ENCODE measurements at places on chromosomes 6 and 20. TPM values are rescaled to one million over a fixed set of nuclear protein-coding genes. Genes with fewer than 3 reads are reported as not detected.
A peak's percentile ranks its signal among the peaks of the same experiment; 100 is the strongest.

The AIF1 gene
- 55.5 TPM for total RNA-seq

GRCh38 chr6:74333406-74333805, 637.4 kb downstream of the CD109 start:
- no peaks in the 10 kb centered on the region for H3K36me3 ChIP-seq
- H3K4me3 ChIP-seq = no peak overlapping the region
- no peak overlapping the region for H3K27ac ChIP-seq
- no peak for DNase-seq
- no peaks in the 10 kb centered on the region for H3K4me1 ChIP-seq

The DNAH8 gene
- 0.05 TPM for total RNA-seq

DNA sequence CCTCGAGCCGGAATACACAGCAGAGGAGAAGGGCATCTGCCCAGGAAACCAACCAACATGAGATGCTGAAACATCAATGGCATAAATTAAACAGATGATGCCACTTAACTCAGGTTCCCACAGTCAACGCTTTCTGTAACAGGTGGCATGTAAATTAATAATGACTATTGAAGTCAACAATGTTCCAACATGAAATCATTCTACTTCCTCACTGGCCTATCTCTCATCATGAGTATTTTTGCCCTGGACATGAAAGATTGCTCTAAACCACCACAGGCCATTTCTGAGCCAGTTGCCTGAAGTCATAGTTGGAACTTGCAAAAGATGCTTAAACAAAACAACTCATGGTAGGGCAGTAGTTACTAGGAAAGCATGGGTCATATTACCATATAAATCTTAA, 397.9 kb upstream of the JARID2 start:
- H3K27me3 ChIP-seq = no peaks in the 10 kb centered on the region
- no peaks in the 10 kb centered on the region for H3K4me1 ChIP-seq
- no peak overlapping the region for H3K4me3 ChIP-seq
- no peak for DNase-seq
- peak overlapping the region; percentile 2 for H3K27ac ChIP-seq

DNA sequence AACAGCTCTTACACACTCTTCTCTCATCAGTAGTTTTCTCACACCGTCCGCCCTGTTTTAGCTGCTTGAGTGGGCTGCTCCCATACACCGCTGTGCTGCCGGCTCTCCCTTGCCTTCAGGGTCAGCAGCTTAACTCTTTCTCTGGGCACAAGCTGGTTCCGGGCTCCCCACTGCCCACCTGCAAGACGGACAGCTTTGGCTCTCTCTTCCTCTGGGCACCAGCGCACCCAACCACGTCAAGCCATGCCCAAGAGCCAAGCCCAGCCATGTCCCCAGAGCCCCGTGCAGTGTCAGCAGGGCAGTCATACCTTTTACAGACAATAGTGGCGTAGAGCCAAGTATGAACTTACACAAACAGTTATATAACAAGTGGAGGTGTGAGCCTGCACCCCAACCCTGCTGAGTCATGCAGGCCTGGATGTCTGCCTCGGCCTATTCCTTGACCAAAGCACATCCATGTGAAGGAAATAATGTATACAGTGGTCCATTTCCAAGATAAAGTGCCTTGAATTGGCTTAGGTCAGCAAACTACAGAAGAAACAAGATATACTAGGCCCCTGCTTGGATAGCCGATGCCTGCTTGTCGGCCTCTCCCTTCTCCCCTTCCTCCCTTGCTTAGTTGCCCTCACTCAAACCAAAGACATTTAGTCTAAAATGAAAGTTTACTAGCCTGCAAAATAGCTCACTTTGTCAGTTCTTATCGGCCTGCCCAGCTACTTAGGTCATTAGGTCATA, 89.3 kb downstream of the JPH2 start:
- no peaks in the 10 kb centered on the region for H3K36me3 ChIP-seq
- no peak overlapping the region for H3K4me3 ChIP-seq
- DNase-seq = no peak
- peaks cover 19% of the 10 kb centered on the region for H3K27me3 ChIP-seq
- peaks cover 4% of the 10 kb centered on the region for H3K4me1 ChIP-seq

The ARMC2 gene
- 3.9 TPM for total RNA-seq

DNA sequence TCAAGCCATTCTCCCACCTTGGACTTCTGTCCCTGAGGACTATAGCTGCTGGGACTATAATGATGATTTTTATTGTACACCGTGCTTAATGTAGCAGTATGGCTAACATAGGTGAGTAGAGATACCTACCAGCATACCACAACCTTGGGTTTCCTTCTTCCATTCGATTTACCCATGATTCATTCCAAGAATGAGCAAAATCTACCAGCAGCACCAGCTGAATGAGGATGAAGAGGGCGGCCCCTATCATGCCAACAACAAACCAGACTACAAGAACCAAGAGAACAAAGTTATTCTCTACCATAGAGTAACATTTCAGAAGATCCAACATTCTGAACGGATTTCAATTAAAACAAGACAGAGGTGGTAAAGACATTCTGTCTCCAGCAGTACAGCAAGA, 12.1 kb downstream of the SERINC3 start:
- H3K27me3 ChIP-seq = no peaks in the 10 kb centered on the region
- H3K4me3 ChIP-seq = no peak overlapping the region
- DNase-seq = no peak
- no peak overlapping the region for H3K27ac ChIP-seq
- peaks cover 26% of the 10 kb centered on the region for H3K36me3 ChIP-seq

The PCSK2 gene
- total RNA-seq = not detected

DNA sequence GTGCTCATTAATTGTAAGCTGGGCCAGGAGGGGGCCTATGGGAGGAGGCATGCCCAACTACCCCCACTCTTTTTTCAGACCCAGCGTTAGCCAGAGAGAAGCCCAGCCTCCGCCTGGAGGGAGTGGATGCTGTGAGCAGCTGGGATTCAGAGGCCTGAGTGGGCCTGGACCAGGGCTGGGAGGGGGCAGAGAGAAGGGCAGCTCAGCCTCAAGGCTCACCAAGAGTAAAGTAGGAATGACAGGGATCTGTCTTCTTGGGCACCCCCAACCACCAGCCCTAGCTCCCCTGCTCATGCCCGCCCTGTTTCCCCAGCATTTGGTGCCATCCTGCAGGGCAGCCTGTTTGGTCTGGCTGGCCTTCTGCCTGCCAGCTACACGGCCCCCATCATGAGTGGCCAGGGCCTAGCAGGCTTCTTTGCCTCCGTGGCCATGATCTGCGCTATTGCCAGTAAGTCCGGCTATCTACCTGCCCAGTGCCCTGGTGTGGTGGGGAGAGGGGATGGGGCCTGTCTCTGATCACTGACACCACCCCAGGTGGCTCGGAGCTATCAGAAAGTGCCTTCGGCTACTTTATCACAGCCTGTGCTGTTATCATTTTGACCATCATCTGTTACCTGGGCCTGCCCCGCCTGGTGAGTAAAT, 6.8 kb downstream of the SLC29A1 start:
- DNase-seq = no peak
- H3K4me3 ChIP-seq = no peak overlapping the region
- H3K27ac ChIP-seq = no peak overlapping the region
- H3K27me3 ChIP-seq = no peaks in the 10 kb centered on the region
- H3K4me1 ChIP-seq = peaks cover 1% of the 10 kb centered on the region

DNA sequence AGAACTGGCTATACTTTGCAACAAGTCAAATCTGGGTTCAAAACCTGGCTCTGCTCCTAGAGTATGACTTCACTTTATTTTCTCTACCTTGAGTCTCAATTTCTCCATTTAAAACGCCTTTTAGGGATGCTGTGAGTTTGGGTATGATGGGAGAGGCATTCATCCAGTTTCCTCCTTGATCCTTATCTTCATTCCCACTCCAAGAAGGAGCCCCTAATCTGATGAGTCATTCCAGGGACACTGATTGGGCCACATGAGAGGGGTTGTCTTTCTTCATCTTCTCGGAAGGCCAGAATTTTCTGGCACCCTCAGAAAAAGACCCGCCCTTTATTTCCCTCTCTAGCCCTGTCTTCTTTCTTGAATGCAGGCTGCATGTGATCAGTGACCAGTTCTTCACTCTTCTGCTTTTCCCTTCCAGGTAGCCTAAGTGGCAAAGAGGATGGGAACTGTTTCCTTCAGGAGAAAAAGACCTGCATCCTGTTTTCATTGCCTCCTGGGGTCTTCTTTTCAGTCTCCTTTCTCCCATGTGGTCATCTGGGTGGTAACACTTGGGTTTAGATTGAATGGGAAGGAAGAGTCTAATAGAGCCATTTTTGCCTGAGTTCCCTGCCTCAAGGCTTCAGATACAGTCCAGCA, 32.1 kb upstream of the PNRC1 start:
- peaks cover 2% of the 10 kb centered on the region for H3K27me3 ChIP-seq
- H3K4me1 ChIP-seq = peaks cover 11% of the 10 kb centered on the region
- H3K36me3 ChIP-seq = no peaks in the 10 kb centered on the region
- DNase-seq = no peak

The SIRPB2 gene
- total RNA-seq = not detected

- peaks cover 19% of the 10 kb centered on the region for H3K36me3 ChIP-seq
- peaks cover 21% of the 10 kb centered on the region for H3K4me1 ChIP-seq
- H3K27ac ChIP-seq = no peak overlapping the region
- DNase-seq = no peak
- no peak overlapping the region for H3K4me3 ChIP-seq
Observed at GRCh38 chr6:69780585-69781178, 16.1 kb downstream of the LMBRD1 start.

The PNPLA1 gene
- not detected for total RNA-seq

DNA sequence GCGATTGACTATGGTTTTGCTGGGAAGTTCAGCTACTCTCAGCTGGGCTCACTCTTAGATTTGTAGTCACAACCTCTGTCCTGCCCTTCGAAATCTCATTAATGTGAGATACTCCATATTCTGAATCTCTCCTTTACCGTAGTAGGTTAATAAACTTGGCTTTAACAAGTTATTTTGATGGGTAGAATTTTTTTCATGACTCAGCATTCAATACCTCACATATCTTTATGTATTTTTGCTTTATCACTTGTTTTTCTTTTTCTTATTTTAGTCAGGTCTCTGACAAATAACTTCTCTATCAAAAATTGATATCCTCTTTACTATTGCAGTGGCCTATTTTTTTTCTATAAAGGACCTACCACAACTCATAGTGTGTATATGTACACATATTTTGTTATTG, 855.2 kb upstream of the ADGRB3 start:
- no peaks in the 10 kb centered on the region for H3K27me3 ChIP-seq
- H3K27ac ChIP-seq = no peak overlapping the region
- H3K36me3 ChIP-seq = no peaks in the 10 kb centered on the region
- DNase-seq = no peak
- H3K4me3 ChIP-seq = no peak overlapping the region

GRCh38 chr20:63534831-63535651, 2.1 kb downstream of the PTK6 start:
- DNase-seq = no peak
- H3K27ac ChIP-seq = no peak overlapping the region
- peaks cover 1% of the 10 kb centered on the region for H3K27me3 ChIP-seq
- no peaks in the 10 kb centered on the region for H3K4me1 ChIP-seq

- H3K27ac ChIP-seq = no peak overlapping the region
- no peak for DNase-seq
- peaks cover 3% of the 10 kb centered on the region for H3K27me3 ChIP-seq
- no peak overlapping the region for H3K4me3 ChIP-seq
- no peaks in the 10 kb centered on the region for H3K36me3 ChIP-seq
- no peaks in the 10 kb centered on the region for H3K4me1 ChIP-seq
Observed at GRCh38 chr6:53983301-53983700, 127.9 kb upstream of the MLIP start.

DNA sequence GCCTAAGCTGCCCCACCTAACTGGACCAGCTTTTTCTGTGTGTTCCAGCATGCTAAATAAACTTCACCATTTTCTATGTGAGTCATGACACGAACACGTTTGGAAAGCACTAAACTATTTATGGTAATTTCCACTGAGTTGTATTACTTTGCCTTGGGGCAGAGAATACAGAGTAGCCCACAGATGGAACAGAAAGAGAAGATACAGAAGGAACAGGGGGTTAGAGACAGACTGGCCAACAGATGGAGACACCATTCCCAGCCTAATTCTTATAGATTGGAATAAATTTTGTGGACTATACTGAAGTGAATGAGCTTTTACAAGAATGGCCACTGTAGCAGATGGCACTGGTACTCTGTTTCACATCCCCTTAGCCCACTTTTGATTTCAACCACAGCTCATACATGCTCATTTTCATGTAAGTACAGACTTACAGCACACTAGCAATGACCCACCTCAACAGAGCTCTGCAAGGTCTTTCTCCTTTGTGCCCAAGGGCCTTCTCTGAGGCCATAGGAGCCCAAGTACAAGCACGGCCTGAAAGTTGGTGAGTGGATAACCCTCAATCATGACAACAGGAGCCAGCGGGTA, 13.1 kb upstream of the NT5DC1 start:
- H3K36me3 ChIP-seq = no peaks in the 10 kb centered on the region
- peaks cover 3% of the 10 kb centered on the region for H3K27me3 ChIP-seq
- H3K4me3 ChIP-seq = no peak overlapping the region
- no peaks in the 10 kb centered on the region for H3K4me1 ChIP-seq
- DNase-seq = no peak

- no peaks in the 10 kb centered on the region for H3K36me3 ChIP-seq
- H3K4me3 ChIP-seq = no peak overlapping the region
- no peaks in the 10 kb centered on the region for H3K4me1 ChIP-seq
Observed at GRCh38 chr6:9292975-9293374, 857.6 kb upstream of the SLC35B3 start.

The SUMO4 gene
- total RNA-seq = 11.6 TPM

The ADISSP gene
- 55.5 TPM for total RNA-seq

DNA sequence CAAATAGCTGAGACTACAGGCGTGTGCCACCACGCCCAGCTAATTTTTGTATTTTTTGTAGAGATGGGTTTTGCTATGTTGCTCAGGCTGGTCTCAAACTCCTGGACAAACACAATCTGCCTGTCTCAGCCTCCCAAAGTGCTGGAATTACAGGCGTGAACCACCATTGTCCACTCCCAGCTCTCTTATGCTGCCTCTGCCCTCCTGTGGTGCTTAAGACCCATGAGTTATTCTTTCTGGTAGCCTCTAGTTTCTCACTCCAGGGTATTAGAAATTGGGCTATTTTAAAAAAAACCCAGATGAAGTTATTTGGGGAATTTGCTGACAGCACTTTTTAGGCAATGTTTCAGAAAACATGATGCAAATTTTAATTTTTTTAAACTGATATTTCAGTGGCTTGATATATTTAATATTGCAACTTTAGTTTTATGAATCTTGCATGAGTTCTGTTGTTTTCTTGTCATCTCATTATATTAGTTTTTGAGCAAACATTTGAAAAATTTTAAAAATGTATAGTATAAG, 114.0 kb upstream of the FOXO3 start:
- H3K4me3 ChIP-seq = no peak overlapping the region
- H3K36me3 ChIP-seq = no peaks in the 10 kb centered on the region
- DNase-seq = no peak
- H3K4me1 ChIP-seq = peaks cover 10% of the 10 kb centered on the region
- no peak overlapping the region for H3K27ac ChIP-seq

GRCh38 chr20:44644667-44645131, 6.8 kb downstream of the ADA start:
- peak; percentile 63 for DNase-seq
- peaks cover 92% of the 10 kb centered on the region for H3K4me1 ChIP-seq
- peak overlapping the region; percentile 68 for H3K4me3 ChIP-seq
- peaks cover 19% of the 10 kb centered on the region for H3K36me3 ChIP-seq
- peak overlapping the region; percentile 97 for H3K27ac ChIP-seq
- no peaks in the 10 kb centered on the region for H3K27me3 ChIP-seq

GRCh38 chr6:105069821-105070445, 109.9 kb downstream of the POPDC3 start:
- H3K4me1 ChIP-seq = no peaks in the 10 kb centered on the region
- no peak overlapping the region for H3K4me3 ChIP-seq
- H3K27ac ChIP-seq = no peak overlapping the region
- no peak for DNase-seq

GRCh38 chr6:128456510-128457230, 63.7 kb downstream of the PTPRK start:
- no peak for DNase-seq
- H3K27me3 ChIP-seq = no peaks in the 10 kb centered on the region
- no peaks in the 10 kb centered on the region for H3K36me3 ChIP-seq
- no peak overlapping the region for H3K27ac ChIP-seq
- no peak overlapping the region for H3K4me3 ChIP-seq
- no peaks in the 10 kb centered on the region for H3K4me1 ChIP-seq

All from activated T-helper 1 cell treated with anti-CD3 and anti-CD28 coated beads, Interleukin-12 subunit alpha, Interleukin-12 subunit beta, Interleukin-2, Interleukin-4 antibody, amounts not matched to agents 30 ng/mL and 10 ng/mL and 1 ng/mL, durations not matched to agents 14 hours and 24 hours and 36 hours (primary cell).